Epithelial cell of esophagus (primary cell): ENCODE measurements at places on chromosomes 6 and 20.

- DNase-seq = peak; percentile 88
Measured at GRCh38 chr6:116265041-116265829, 11.4 kb upstream of the TSPYL4 start.

- peak; percentile 88 for DNase-seq
Measured at GRCh38 chr6:131950767-131951575, at the start of gene CCN2. Gene CCN2, minus strand, starts transcription at chr6:131951372. Its CDS starts 200 bp downstream, at chr6:131951172.

DNA sequence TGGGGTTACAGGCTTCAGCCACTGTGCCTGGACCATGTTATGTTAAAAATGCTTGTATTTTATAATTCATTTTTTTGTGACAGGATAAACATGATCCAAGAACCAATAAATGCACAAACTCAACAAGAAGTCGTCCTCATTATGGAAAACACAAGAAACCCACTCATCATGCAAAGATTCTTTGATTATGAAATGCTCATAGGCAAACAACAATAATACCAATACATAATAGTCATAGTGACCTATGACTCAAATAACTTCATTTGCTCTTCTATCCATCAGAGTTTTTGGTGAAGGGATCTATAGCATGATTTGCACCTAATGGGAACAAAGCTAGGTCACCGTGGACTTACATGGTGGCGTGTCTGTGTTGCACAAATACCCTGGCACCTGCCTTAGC lies 217.1 kb upstream of the THEMIS start:
- no peak for DNase-seq

DNA sequence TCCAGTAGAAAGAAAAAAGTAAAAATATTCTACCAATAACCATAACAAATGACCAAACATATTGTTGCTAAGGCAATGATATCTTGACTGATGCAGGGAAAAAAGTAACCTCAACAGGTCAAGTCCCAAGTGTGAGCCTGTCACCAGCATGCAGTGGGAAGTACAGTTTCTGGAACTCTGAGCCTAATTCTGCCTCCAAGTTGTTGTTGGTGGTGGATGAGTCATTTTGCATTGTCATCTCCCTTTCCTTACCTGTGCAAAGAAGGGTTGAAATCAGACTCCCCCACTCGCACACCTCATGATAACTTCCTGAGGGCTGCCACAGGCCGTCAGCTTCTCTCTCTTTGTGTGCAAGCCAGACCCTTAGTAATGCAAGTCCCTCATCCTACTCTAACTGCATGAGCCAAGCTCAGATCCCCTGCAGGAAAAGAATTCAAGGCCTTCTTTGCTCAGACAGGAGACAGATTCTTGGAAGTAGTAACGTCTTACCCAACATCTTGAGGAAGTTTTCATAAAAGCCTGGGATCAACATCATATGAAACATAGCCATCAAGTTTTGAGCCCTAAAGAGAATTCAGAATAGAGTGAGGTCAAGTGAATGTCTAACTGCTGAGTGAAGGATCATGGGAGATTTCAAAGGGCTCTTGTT lies 207.6 kb upstream of the FOXA2 start:
- peak; percentile 86 for DNase-seq

GRCh38 chr6:154447954-154448353 lies 62.5 kb downstream of the CNKSR3 start:
- DNase-seq = no peak

DNA sequence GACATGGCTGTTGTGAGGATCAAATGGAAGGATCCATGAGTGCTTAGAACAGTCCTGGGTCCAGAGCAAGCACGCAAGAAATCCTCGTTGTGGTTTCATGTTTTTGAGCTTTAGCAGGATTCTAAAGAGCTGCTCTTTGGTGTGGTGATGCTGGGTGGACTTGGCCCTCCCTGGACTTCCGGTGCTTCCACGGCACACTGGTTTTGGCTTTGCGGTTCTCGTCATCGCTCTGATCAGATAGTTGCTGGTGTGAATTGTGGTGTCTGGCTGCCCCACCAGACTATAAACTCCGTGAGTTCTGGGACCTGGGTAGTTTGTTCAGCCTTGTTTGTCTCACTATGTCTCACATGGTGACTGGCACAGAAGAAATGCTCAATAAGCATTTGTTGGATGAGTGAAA lies 3.3 kb downstream of the HNF4A start:
- DNase-seq = no peak

- DNase-seq = no peak
Measured at GRCh38 chr6:116402108-116402937, 31.6 kb downstream of the DSE start.
